ENCODE measurements at places on chromosomes 6 and 20.

DNA sequence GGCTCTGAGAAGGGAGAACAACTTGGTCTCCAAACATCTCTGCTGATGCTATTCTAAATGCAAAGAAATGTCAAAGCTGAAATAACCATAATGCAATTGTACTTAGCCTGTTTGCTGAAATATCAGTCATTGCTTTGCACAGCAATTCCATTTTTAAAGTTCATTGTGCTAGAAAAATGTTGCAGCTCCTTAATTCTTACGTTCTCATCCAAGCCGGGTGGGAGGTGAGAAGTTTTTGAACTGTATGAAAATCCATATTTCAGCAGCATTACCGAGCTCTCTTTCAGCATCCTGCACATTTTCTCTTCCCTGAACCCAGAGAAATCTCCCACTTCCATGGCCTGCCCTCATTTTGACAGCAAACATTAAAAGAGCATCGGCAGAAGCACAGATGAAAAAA lies 630.0 kb downstream of the PTPRT start:
- no peak for DNase-seq

GRCh38 chr6:55775029-55775318 lies 100.4 kb downstream of the BMP5 start:
- no peak for DNase-seq

GRCh38 chr20:22449188-22449973 lies 135.0 kb downstream of the FOXA2 start:
- no peak for DNase-seq

GRCh38 chr6:105484238-105485161 lies 81.6 kb upstream of the PREP start:
- DNase-seq, result peak; percentile 55

DNA sequence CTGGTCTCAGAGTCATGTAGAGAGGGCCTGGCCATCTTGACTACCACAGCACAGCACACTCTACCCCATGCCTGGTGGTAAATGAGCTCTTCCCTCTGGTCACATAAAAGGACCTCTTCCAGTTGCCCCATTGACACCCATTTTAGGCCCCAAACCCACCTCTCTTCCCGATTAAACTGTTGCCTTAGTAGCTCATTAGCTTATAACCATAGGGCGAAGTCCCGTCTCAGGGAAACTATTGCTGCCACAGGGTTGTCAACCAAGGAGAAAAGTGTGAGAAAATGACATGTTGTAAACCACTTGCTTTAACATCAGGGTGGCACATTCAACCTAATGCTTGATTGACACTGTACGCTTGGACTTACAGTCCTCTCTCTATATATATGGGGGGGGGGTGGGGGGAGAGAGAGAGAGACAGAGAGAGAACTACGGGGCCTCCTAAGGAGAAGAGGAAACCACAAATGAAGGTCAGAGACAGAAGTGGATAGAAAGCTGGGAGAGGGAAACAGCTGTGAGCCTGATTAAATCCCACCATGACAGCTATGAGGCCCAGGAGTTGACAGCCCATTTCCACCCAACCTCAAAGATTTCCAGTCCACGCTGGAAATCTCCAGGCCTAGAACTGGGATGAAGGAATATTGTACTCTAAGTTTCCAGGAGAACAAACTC lies 14.9 kb upstream of the BTN1A1 start:
- DNase-seq, result no peak

- peak; percentile 4 for DNase-seq
Observed at GRCh38 chr6:94323853-94324252, 904.5 kb upstream of the EPHA7 start.

GRCh38 chr20:45845452-45845851 lies 11.7 kb downstream of the ACOT8 start:
- DNase-seq, result no peak

- DNase-seq, result no peak
Observed at GRCh38 chr6:145630598-145630997, 104.7 kb downstream of the EPM2A start.

GRCh38 chr20:22394583-22394982 lies 189.8 kb downstream of the FOXA2 start:
- DNase-seq, result no peak

DNA sequence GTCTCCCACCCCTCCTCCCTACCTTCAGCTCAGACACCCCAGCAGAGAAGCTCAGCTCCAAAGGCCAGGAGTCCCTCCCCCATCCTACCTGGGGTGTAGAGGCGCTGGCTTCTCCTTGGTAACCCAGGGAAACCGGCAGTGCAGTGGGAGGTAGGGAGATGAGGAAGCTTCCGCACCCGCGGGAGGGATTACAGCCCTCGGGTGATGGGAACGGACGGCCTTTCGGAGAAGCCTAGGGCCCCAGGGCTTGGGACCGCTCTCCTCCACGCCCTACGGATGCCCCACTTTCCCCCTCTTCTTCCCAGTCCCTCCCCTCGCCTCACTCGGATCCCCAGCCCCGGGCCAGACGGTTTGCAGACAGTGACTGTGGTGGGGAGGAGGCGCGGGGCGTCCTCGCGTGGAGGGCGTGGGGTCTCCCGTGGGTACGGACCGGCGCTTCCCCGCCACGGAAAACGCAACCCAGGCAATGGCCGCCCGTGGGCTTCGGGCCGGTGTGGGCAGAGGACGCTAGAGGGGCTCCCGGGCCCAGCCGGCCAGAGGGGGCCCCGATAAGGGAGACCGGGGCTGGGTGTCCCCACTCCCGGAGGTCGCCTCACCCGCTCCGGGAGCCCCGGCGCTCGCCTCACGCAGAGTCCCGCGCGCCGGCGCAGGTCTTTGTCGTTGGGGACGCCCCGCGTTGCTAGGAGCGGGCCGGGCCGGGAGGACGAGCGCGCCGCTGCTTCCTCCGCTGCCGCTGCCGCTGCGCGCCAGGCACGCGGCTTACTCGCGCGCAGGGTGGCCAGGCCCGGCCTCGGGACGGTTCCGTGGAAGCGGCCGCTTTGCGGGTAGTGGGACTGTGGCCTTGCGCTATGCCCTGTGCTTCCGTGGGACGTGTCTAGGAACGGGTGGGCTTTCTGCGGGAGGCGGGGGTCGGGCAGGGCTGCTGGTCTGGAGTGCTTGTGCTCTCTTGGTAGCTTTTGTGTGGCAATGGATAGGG lies 15.8 kb downstream of the AARS2 start:
- no peak for DNase-seq

- DNase-seq, result peak; percentile 32
Observed at GRCh38 chr20:8601542-8601912, 467.4 kb upstream of the PLCB4 start.

DNA sequence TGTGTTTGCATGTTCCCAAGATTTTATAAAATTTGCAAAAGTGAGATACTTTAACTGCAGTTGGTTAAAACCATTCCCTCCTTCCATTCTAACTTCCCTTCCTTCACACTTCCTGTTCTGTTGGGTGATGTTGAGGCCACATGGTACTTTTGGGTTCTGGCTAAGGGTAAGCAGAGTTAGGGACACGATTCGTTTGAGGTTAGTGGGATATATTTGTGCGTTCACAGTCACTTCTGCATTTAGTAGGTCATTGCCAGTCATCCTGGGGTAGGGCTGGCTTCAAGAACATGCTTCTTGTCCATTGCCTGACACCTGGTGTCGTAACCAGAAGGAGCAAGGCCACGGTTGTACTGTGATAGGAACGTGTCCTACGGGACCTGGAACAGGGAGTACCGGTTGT lies 340.1 kb downstream of the ZFAND3 start:
- no peak for DNase-seq

GRCh38 chr20:13183005-13183404 lies 38.1 kb upstream of the ISM1 start:
- DNase-seq, result no peak

GRCh38 chr6:147806697-147807096 lies 298.2 kb downstream of the SAMD5 start:
- DNase-seq, result no peak

DNA sequence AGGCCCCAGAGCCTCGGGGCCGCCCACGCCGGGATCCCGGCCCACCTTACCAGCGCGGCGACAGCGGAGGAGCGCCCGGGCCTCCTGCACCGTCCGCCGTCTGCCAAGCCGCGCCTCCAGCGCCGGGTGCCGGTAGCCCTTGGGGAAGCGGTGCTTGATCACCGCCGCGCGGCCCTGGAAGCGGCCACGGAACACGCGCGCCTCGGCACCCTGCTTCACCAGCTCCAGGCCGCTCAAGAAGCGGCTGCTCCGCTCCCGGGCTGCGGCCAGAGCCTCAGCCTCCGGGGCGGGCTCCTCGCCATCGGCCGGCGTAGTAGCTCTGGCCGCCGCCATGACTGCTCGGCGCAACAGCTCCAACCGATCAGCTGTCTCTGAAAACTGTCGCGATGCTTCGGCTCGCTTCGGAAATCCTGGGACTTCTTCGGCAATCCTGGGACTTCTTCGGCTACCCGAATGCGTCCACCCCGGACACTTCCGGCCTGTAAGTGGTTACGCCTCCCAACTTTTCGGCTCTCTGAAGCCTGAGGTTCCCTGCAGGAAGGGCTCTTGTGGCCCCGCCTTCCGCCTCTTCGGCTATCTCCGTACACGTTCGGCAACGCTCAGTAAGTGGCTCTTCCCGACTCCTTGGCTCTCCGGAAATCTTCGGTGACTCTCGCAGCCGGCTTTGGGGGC lies at the start of gene TP53RK:
Gene TP53RK (minus strand): TSS at position 363 of the 672 bp plus-strand sequence. CDS start 30 bp downstream, at position 333.
- peak; percentile 100 for DNase-seq

DNA sequence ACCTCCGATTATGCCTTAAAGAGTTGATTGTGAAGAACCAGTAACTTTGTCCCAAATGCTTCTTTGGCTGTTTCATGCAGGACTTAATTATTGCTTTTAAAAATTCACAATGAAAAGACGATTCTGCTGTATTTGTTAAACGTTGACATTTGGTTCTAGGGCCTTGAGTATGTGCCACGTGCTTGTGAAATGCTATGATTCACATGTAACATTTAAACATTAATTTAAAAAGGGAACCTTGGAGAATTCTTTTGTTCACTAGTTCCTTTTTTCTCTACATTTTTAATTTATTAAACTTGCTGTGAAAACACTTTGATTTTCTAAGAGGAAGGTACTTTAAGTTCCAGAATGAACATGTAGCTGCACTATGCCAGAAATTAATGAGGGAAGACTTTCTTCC lies 9.5 kb downstream of the GZF1 start:
- DNase-seq, result no peak

DNA sequence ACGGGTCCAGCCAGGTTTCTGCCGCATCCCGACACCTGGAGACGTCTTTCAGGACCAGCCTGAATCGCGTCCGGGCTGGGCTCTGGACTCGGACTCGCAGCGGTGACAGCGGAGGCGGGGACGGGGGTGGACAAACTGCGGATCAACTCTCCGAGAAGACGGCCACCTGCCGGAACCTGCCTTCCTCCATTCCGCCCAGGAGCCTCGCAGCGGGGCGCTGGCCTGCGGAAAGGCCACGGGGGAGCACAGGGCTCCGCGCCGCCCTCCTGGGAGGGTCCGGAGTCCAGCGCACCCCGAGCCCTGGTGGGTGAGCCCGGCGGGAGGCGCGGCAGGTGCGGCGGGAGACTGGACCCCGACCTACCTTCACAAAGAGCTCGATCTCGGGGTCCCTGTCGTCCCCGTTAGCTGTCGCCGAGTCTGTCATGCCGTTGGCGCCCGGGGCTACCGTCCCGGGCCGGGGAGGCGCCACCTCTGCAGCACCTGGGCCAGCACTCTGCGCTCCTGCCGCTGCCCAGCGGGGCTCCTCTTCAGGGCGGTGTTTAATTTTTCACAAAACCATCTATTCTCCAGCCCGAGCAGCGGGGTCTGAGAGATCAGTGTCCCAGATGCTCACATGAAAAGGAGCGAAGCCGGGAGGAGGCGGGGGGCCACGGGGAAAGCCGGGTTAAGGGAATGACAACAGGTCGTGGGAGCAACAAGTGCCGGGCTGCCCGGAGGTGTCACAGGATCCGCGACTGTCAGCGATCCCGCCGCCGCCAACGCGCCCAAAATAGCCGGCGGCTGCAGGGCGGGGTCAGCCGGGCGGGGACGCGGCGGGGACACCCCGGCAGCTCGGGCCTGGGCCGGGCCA lies at the start of gene CLIC5:
Gene CLIC5 (minus strand): TSS at position 742 of the 850 bp plus-strand sequence. CDS start 318 bp downstream, at position 424.
- DNase-seq, result no peak

DNA sequence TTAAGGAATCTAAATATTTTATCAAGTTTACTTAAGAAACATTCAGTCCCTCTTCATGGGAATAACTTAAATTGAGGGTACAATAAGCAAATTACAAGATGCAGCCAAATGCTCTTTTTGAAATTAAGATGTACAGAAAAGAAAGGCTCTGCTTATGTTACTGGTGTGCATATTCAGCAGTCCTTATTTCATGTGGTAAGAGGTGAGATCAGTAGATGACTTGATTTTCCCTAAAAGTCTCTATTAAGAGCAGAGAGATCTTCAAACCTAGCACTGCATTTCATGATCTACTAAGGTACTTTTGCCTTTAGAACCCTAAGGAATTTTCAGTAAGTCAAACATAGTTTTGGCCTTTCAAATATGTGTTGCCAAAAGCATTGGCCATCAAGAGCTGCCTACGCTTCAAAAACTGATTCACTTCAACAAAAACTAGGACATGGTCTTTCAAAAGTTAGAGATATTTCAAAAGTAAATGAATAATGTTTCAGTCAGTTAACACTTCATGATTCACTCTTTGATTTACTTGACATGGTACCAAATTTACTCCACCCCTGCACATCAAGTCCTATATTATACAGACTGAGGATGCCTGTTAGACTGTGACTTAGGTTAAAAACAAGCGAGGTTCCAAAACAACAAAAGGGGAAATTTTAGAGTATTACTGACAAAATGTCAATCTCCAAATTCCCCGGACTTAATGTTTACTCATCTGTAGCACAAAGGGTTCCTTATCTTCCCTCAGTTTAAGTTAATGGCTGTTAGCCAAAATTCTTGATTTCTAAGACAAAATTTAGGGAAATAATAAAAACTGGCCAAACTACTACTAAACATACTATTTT lies 19.2 kb downstream of the C6orf62 start:
- DNase-seq, result peak; percentile 31

DNA sequence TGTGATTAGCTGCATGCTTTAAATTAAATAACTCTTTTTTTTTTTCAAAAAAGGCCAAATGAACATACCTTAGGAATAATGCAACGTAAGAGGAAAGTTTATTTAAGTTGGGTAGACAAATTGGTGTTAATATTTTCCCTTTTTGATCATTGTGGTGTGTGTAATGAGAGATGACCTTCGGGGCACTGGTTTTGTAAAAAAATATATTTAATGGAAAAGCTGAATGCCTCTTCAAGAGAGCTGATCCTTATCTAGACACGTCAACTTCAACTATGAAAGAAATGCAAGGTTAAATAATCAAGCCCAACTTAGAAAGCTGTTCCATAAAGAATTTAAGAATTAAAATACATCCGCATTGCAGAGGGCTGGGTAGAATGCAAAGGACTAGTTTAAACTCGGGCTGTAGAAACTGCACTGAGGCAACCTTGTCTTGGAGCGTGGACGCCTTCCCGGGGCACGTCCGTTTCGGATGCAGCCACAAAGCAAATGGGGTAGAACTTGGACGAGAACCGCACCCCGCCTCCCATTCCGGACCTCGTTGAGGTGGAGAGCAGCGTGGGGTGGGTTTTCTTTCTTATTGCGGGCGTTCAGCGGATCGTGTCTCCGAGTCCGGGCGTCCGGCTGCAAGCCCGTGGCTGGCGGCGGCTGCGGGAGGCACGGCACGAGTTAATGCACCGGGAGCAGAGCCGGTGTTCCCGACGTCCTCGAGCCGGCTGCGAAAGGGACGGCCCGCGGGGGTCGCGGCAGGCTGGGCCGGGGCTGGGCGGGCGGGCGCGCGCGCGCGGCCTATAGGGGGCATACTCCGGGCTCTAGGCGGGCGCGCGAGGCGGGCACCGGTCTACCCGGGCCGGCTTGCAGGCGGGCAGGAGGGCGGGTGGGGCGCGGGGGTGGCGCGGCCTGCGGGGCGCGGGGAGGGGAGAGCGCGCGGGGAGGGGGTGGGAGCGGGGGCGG lies 1.9 kb downstream of the JARID2 start:
- peak; percentile 39 for DNase-seq

All from bronchial epithelial cell (primary cell).